LNCaP clone FGC (cell line): ENCODE measurements at places on chromosomes 3 and 15.
A peak's percentile ranks its signal among the peaks of the same experiment; 100 is the strongest.

DNA sequence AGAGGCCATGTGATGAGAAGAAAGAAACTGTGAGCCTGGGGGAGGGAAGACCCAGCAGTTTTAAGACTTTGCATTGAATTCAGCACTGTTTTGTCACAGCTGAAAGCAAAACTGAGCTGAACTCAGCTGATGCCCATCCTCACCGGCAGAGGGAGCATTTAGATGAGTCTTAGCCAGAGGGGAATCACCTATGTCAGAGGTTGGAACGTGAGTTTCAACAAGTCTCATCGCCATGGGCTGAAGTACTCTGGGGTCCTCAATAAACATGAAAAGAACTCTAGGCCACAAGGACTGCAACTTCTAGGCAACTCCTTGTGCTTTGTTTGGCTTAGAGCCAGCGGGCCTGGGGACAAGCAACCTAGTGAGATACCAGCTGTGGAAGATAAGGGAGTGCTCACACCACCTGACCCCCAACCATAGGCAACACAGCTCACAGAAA, 324.5 kb downstream of the TBL1XR1 start:
- DNase-seq = peak; percentile 39

GRCh38 chr15:67189326-67190051, 65.0 kb downstream of the AAGAB start:
- no peak for DNase-seq

DNA sequence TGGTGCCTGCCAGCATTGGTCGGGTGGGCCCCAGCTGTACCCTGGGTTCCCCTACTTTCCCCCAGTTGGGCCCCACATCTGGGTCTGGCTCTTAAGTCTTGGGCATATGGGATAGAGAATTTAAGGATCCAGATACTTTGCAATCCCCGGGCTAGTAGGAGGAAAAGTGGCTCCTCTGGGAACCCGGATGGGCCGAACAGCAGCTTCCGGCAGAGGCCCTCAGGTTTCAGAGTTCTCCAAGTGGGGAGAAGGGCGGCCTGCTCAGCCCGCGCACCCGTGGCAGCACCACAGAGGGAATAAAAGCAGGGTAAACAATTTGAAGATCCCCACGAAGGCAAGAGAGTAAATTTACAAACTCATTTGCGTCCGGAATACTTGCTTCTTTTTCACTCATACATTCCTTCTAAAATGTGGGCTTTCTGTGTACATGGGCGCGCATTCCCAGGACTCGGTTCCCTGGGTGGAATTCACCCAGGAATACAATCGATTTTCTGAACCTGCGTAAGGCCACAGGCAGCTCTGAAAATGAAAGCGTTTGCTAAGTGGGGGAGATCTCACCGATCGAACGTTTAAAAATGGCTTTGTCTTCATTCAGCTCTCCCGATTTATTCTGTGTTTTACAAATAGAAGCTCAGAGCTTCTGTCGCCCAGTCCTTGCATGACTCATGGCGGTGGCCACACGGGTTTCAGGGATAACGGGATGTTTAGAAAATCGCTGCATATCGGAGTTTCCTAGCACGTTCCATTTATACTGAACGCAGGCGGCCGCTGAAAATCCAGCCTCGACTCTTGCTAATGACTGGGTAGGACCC, 74.0 kb upstream of the POLG start:
- DNase-seq = no peak

DNA sequence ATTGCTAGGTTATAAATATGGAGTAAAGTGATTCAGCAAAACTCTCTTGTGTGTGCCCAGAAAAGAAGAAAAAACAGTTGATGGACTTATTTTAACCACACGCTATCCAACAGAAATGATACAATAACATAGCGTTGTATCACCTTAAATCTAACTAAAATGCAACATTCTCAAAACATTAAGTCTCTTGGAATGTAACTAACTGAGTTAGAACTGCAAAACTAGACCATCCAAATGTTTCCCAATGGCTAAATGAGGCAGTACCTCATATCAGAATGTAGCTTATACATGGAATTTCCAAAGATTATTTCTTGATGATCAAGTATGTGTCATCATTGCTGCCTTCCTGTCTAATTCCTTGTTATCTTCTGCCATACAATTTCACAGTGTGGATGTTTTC, 187.9 kb downstream of the CNTN3 start:
- no peak for DNase-seq

DNA sequence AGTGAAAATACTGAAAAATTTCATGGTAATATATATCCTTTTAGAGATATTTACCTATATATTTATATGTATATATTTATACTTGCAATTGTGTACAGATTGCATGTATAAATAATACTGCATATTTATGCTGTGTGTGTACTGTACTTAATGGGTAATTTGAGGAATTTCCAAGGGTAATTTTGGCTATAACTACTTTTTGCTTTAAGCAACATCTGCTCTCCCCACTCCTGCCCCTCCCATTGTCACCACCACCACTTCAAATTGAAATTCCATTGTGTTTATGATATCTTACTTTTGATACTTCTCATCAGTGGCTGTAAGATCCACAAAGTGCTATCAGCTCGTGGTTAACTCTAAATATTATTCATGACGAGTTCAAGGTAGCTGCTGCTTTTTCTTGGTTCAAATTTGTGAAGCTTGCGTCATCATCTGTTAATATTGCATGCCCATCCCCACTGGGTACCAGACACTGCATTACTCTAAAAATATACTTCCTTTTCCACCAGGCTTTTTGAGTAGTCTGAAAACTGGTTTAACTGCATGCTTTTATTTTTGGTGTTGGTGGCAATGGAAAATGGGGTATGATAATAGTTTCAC, 91.7 kb upstream of the MITF start:
- no peak for DNase-seq

DNA sequence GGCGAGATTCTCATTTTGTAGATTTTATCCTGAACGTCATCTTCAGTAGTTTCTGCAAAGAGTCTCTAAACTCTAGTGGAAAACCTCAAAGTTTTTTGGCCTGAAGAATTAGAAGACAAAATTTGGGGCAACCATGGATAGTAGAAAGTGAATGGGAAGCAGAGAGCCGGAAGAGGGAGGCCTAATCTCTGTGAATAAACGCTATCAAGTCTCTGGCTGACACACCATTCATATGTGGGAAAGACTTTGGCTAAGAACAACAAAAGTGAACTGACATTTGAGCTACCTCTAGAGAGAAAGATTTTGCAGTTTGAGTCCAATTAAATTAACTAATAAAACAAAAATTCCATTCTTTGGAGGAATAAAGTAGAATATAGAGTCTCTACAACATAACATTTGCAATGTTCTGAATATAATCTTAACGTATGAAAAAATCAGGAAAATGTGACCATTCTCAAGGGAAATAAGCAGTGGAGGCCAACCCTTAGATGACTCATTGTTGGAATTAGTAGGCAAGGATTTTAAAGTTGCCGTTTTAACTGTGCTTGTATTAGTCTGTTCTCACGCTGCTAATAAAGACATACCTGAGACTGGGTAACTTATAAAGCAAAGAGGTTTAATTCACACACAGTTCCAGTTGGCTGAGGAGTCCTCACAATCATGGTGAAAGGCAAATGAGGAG, 184.6 kb downstream of the C3orf38 start:
- no peak for DNase-seq

DNA sequence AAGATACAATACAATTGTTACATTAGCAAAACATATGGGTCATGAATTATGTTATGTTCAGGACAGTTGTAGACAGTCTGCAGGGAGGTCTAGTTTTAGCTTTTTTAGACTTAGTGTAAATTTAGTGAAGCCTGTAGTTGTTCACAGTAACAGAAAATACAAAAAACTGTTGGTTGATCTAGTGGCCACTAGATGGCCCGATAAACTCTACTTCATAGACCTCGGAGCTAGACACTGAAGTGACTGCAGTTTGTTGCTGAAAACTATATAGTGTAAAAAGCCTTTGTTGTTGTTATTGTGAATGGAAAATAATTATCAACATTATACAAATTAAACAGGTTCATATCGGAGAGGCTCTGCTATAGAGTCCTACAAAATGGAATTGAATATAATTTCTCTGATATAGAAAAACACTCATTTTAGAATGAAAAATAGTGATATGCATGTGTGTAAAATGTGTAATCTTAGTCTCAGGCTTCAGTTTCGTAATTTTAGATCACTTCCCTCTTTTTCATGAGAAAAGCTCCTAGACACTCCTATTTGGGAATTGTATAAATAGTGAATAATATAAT, 18.3 kb downstream of the MAGEL2 start:
- DNase-seq = no peak

GRCh38 chr15:56744701-56745683, 11.7 kb upstream of the ZNF280D start:
- no peak for DNase-seq

GRCh38 chr3:167918008-167918596, 177.6 kb downstream of the GOLIM4 start:
- DNase-seq = no peak

GRCh38 chr3:25423780-25424588, 4.1 kb upstream of the RARB start:
- no peak for DNase-seq

DNA sequence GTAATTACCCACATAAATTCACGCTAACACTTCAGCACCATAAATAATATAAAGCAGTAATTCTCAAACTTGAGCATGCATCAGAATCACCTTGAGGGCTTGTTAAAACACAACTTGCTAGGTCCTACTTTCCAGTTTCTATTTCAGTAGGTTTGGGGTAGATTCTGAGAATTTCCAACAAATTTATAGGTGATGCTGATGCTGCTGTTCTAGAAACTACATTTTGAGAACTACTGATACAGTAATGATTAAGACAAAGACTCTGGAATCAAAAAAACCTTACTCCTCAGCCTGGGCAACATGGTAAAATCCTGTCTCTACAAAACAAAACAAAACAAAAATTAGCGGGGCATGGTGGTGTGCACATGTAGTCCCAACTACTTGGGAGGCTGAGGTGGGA, 18.8 kb downstream of the TMEM39A start:
- no peak for DNase-seq

DNA sequence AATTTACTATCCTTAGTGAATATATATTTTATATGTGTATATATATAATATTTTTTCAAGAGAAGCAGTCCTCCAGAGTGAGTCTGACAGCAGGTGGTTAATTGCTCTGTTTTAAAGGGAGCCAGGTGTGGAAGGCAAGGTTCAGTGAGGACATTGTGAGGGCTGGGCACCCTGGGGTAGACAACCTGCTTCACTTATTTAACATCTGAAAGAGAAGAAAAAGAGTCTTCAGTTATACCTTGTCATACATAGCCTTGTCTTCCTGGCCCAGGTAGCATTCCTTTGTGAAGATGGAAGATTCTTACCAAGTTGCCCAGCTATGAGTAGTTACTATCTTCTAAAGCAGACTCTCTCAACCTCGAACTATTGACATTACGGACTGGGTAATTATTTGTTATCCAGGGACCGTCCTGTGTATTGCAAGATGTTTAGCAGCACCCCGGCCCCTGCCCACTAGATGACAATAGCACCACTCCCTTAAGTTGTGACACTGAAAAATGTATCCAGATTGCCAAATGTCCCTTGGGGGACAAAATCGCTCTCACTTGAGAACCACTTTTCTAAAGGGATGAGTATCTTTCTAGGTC, 336.0 kb upstream of the TRIM42 start:
- DNase-seq = no peak

GRCh38 chr15:39188930-39189329, 391.9 kb upstream of the THBS1 start:
- no peak for DNase-seq

DNA sequence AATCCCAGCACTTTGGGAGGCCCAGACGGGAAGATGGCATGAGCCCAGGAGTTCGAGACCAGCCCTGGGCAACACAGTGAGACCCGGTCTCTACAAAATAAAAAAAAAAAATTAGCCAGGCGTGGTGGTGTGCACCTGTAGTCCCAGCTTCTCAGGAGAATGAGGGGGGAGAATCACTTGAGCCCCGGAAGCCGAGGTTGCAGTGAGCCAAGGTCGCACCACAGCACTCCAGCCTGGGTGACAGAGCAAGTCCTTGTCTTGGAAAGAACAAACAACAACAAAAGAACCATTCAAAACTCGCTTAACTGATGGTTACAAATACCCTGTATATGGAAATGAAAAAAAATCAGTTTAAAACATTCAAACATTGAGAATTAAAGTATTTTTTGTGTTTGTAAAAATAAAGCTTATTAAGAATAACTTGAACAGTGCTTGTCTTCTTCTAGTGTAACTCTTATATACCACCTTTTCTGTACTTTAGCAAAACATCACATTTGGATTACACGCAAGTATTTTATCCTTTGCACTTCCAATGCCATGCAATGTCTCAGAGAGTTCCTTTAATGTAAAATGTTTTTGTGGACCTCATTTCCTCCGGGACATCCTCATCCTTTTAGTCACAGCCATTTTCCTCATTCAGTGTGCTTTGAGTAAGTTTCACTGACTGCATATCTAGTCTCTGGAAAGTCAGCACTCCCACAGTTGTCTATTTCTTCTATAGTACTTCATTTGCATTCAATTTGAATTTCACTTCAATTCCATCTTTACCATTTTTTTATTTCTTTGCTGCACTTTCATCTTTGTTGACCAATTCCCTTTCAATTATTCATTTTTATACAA, 113.0 kb upstream of the GOLGA8J start:
- DNase-seq = no peak

- no peak for DNase-seq
Observed at GRCh38 chr3:52141751-52142150, 12.5 kb downstream of the POC1A start.

DNA sequence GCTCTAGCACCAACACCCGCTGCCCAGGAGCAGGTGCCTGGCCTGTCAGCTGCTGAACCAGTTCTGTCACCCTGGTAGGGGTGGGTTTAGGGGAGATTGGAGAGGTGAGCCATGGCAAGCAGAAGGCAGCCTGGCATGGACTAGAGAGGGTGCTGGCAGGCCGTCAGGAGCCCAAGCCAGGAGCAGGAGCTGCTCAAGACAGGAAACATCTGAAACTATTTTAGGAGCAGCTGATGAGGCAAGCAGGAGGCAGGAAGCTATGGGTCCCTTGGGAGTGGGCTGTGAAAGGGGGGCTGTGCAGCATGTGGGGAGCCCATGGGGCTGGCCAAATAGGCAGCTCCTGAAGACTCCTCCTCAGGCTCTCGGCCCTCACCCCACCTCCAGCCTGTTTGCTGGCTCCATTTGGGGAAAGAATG, 2.3 kb downstream of the INKA1 start:
- peak; percentile 75 for DNase-seq

- no peak for DNase-seq
Observed at GRCh38 chr15:33508703-33509102, 197.9 kb downstream of the RYR3 start.

- DNase-seq = no peak
Observed at GRCh38 chr3:149579838-149580542, 77.8 kb downstream of the WWTR1 start.

- no peak for DNase-seq
Observed at GRCh38 chr3:98991393-98991792, 89.9 kb upstream of the DCBLD2 start.

GRCh38 chr3:56885879-56886278, 84.1 kb upstream of the ARHGEF3 start:
- no peak for DNase-seq

- no peak for DNase-seq
Observed at GRCh38 chr3:30549600-30549999, 56.8 kb upstream of the TGFBR2 start.
